Cortex of kidney (tissue), 1 donor: ENCODE measurements at places on chromosomes 2 and 18.

- no peak for DNase-seq
Observed at GRCh38 chr2:2662847-2663356, 331.8 kb upstream of the MYT1L start.

DNA sequence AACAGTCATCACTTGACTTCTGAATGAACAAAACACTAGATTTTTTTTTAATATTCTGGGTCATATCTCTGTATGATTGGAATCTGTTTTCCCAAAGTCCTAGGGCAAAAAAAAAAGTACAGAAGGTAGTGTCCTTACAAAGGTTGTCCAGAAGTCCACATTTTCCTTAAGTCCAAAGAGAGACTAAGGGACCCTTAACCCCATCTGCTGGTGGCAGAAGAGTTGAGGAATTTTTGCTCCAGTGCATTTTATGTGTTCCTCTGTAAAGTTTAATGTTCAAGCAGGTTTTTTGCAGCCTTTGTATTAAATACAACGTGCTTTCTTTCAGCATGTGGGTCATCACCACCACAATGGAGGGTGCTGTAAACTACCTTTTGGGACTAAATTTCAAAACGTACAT, 215.9 kb downstream of the SP3 start:
- DNase-seq: no peak

- no peak for DNase-seq
Observed at GRCh38 chr2:137154946-137155345, 389.6 kb downstream of the THSD7B start.

DNA sequence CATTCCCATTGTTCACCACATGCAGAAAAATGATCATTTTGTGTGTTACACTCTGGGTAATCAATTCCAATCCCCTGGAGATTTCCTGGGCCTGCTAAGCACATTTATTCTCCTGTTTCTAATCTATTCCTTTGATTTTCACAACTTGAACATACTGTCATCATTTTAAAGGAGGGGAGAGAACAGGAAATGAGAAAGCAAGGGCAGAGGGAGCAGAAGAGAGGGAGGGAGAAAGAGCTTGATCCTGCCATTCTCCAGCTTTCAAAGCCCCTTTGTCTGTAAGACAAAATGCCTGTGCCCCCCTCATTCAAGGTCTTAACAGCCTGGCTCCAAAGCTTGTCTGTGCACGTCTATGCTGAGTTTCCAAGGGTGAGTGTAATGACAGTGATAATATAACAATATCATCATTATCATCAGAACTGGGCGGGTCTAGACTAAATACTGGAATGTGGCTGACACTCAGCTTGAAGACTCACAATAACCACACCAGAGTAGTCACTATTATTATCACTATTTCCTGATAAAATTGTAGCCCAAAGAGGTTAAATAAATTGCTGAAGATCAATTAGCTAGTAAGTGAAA, 164.4 kb upstream of the KLHL29 start:
- no peak for DNase-seq
